NCI-H1105 (cell line): ENCODE measurements at places on chromosomes 3 and 15.

- peak; percentile 97 for DNase-seq
Measured at GRCh38 chr15:57198654-57199291, 177.5 kb upstream of the CGNL1 start.

GRCh38 chr3:157837336-157837735 lies 268.9 kb downstream of the SHOX2 start:
- DNase-seq: no peak

- DNase-seq: no peak
Measured at GRCh38 chr15:85910834-85911233, 116.1 kb upstream of the KLHL25 start.

GRCh38 chr3:72624656-72625055 lies 223.6 kb downstream of the SHQ1 start:
- DNase-seq: no peak

DNA sequence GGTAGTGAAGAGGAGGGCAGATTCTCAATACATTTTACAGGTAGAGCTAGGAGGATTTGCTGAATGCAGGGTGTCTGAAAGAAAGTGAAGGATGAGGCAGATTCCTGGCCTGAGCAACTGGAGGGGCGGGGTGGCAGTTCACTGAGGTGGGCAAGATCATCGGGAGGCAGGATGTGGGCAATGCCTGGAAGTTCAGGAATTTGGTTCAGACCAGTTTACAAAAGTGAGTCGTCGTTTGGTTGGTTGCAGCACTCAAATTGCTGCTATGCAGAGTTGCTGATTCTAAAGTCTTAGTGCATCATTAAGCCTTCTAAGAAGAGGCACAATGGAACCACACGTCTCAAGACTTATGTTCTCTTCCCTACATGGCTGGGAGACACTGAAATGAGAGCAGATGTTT lies 134.0 kb downstream of the MFSD1 start:
- no peak for DNase-seq
